ENCODE measurements at places on chromosomes 2 and 18. TPM values are rescaled to one million over a fixed set of nuclear protein-coding genes. Genes with fewer than 3 reads are reported as not detected.

- no peaks in the 10 kb centered on the region for H3K27me3 ChIP-seq
- H3K27ac ChIP-seq = no peak overlapping the region
- no peak for DNase-seq
- H3K4me3 ChIP-seq = no peak overlapping the region
Measured at GRCh38 chr2:82224301-82224940, 1919.9 kb upstream of the LRRTM1 start.

GRCh38 chr2:72819501-72819900 is 6.3 kb downstream of the EXOC6B start:
- DNase-seq = no peak
- no peak overlapping the region for H3K27ac ChIP-seq
- H3K4me3 ChIP-seq = no peak overlapping the region
- no peaks in the 10 kb centered on the region for H3K27me3 ChIP-seq

DNA sequence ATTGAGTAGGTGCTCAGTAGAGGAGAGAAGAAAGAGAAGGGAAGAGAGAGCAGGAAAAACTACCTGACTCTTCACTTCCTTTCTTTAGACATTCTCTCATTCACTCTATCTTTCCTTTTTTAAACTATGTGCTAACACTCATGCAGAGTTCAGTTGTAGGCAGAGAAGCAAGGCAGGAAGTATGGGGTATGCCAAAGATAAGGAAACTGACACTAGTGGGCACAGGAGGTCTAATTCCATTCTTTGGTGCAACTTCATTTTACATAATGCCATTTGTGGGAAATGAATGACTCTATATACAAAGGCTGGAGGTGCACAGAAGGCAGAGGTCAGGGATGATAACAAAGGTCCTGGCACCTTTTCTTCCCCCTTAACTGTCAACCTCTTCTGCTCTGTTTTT is 35.1 kb upstream of the ACVR1 start:
- no peak overlapping the region for H3K4me3 ChIP-seq
- no peaks in the 10 kb centered on the region for H3K36me3 ChIP-seq
- no peak for DNase-seq
- no peak overlapping the region for H3K27ac ChIP-seq
- no peaks in the 10 kb centered on the region for H3K4me1 ChIP-seq

DNA sequence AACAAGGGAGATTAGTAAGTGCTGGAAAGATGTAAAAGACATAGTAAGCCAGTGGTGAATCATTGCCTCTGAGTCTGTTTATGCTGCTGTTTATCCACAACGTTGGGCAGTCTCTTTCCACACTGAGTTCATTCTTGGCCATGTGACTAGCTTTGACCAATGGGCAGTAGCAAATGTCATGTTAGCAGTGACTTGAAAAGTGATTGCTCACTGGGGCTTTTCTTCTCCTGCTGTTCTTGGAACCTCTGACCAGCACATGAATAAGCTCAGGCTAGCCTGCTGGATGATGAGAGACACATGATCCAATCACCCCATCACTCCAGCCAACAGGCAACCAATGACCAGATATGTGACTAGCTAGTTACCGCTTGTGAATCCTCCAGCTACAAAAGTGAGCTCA is 360.4 kb downstream of the SLC4A3 start:
- H3K4me3 ChIP-seq = no peak overlapping the region
- peaks cover 12% of the 10 kb centered on the region for H3K4me1 ChIP-seq
- no peaks in the 10 kb centered on the region for H3K27me3 ChIP-seq
- H3K27ac ChIP-seq = no peak overlapping the region
- no peaks in the 10 kb centered on the region for H3K36me3 ChIP-seq

DNA sequence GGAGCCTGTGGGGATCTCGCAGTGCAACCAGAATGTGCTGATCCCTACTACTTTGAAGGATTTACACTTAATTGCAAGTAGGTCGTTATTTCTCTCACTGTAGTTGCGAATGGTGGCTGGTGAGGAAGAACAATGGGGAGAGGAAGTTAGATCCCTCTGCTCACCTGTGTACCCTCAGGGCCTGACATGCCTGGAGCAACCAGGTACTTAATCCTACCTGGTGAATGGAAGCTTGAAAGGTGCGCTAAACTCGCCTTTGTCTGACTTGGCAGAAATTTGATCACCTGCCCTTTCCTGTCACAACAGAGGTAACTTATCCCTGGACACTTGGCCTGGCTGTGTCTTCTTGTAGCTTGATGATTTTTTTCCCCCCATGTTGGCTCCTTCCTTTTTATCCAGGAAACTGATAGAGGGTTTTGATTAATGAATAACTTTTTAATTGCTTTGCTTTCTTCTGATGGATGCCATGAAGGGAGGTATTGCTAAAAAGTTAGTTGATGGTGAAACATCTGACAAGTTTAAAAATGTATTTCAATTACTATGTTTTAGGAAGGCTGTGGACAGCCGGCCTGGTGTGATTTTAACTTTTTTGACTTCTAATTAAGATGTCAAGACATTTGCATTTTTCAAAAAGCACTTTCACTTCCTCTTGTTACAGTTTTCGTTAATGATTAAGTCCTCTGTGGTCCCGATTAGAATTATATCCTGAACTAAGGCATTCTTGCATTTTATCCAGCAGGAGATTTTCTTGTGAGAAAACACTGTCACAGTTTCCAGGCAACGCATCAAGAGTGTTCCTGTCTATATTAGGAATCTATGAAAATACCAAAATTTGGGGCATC is 9.2 kb downstream of the SGPP2 start:
- H3K36me3 ChIP-seq = no peaks in the 10 kb centered on the region
- no peak overlapping the region for H3K27ac ChIP-seq
- no peak overlapping the region for H3K4me3 ChIP-seq
- H3K27me3 ChIP-seq = peaks cover 37% of the 10 kb centered on the region

DNA sequence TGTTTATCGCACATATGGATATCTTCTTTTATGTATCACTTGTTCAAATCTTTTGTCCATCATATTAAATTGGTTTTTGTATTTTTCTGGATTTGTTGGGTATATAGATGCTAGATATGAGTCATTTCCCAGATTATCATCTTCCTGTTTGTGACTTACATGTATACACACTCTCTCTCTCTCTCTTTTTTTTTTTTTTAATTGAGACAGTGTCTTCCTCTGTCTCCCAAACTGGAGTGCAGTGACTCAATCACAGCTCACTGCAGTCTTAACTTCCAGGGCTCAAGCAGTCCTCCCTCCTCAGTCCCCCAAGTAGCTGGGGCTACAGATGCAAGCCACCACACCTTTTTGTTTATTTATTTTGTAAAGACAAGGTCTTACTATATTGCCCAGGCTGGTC is 43.8 kb downstream of the XIRP2 start:
- H3K4me3 ChIP-seq = no peak overlapping the region
- no peak overlapping the region for H3K27ac ChIP-seq
- no peaks in the 10 kb centered on the region for H3K27me3 ChIP-seq
- DNase-seq = no peak
- no peaks in the 10 kb centered on the region for H3K4me1 ChIP-seq

DNA sequence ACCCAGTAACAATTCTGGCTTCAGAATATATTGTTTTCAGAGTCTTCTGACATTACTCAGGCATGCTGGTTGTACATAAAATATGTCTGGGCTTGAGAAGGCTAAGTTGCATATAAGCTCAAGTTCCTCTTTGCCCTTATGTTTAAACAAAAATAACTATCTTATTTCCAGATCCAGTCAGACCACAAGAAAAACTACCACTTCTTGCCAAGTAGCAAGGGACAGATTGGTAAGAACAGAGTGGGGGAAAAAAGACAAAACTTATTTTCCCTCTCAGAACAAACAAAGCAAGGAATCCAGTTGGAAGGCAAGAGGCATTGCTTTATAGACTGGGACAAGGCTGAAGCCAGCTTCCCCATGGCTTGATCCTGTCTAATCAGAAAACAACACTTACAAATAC is 1036.7 kb upstream of the CELF4 start:
- no peak overlapping the region for H3K4me3 ChIP-seq
- H3K4me1 ChIP-seq = no peaks in the 10 kb centered on the region
- no peak for DNase-seq
- H3K27ac ChIP-seq = no peak overlapping the region
- no peaks in the 10 kb centered on the region for H3K36me3 ChIP-seq
- no peaks in the 10 kb centered on the region for H3K27me3 ChIP-seq

- H3K36me3 ChIP-seq = no peaks in the 10 kb centered on the region
- H3K4me3 ChIP-seq = no peak overlapping the region
- peaks cover 23% of the 10 kb centered on the region for H3K4me1 ChIP-seq
- H3K27ac ChIP-seq = no peak overlapping the region
- no peak for DNase-seq
- H3K27me3 ChIP-seq = peaks cover 21% of the 10 kb centered on the region
Measured at GRCh38 chr2:27296481-27296880, 11.8 kb downstream of the UCN start.

- DNase-seq = no peak
- no peaks in the 10 kb centered on the region for H3K4me1 ChIP-seq
- H3K36me3 ChIP-seq = no peaks in the 10 kb centered on the region
- no peak overlapping the region for H3K27ac ChIP-seq
Measured at GRCh38 chr2:44097322-44097907, 71.3 kb upstream of the PPM1B start.

FBXO36 gene
- total RNA-seq = 5.1 TPM

GRCh38 chr2:196836440-196836839 is 27.3 kb upstream of the C2orf66 start:
- no peak overlapping the region for H3K4me3 ChIP-seq
- H3K4me1 ChIP-seq = peaks cover 2% of the 10 kb centered on the region
- no peak for DNase-seq
- no peaks in the 10 kb centered on the region for H3K27me3 ChIP-seq
- H3K36me3 ChIP-seq = peaks cover 18% of the 10 kb centered on the region

DNA sequence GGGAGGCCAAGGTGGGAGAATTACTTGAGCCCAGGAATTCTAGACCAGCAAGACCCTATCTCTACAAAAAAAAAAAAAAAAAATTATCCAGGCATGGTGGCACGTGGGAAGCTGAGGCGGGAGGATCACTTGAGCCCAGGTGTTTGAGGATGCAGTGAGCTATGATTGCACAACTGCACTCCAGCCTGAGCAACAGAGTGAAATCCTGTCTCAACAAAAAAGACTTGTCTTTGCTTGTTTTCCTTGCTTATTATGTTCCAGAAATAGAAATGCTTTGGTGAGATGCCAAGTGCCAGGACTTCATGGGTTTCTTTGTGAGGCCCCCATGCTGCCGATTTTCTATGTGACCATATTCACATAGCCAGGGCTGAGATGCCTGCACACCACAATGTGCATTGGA is 9.0 kb downstream of the DCDC2C start:
- DNase-seq = no peak
- no peak overlapping the region for H3K27ac ChIP-seq
- H3K36me3 ChIP-seq = no peaks in the 10 kb centered on the region
- no peaks in the 10 kb centered on the region for H3K4me1 ChIP-seq
- H3K27me3 ChIP-seq = peaks cover 31% of the 10 kb centered on the region

DNA sequence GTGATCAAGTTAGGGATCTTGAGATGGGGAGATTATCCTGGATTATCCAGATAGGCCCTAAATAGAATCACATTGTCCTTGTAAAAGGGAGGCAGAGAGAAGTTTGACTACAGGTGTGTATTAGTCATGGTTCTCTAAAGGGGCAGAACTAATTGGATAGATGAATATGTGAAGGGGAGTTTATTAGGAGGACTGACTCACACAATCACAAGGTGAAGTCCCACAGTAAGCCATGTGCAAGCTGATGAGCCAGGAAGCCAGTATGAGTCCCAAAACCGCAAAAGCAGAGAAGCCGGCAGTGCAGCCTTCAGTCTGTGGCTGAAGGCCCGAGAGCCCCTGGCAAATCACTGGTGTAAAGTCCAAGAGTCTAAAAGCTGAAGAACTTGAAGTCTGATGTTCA is 275.8 kb downstream of the KCNS3 start:
- DNase-seq = no peak
- no peaks in the 10 kb centered on the region for H3K36me3 ChIP-seq
- H3K4me1 ChIP-seq = no peaks in the 10 kb centered on the region
- peaks cover 10% of the 10 kb centered on the region for H3K27me3 ChIP-seq
- no peak overlapping the region for H3K4me3 ChIP-seq
- no peak overlapping the region for H3K27ac ChIP-seq
